Stimulated activated naive CD4-positive, alpha-beta T cell (primary cell): ENCODE measurements at places on chromosomes 1 and 21.

GRCh38 chr1:15687446-15687845 is 3.3 kb downstream of the PLEKHM2 start:
- no peak for DNase-seq

GRCh38 chr1:240987928-240988327 is 369.1 kb downstream of the RGS7 start:
- no peak for DNase-seq

GRCh38 chr1:230519246-230519645 is 93.1 kb upstream of the PGBD5 start:
- no peak for DNase-seq

DNA sequence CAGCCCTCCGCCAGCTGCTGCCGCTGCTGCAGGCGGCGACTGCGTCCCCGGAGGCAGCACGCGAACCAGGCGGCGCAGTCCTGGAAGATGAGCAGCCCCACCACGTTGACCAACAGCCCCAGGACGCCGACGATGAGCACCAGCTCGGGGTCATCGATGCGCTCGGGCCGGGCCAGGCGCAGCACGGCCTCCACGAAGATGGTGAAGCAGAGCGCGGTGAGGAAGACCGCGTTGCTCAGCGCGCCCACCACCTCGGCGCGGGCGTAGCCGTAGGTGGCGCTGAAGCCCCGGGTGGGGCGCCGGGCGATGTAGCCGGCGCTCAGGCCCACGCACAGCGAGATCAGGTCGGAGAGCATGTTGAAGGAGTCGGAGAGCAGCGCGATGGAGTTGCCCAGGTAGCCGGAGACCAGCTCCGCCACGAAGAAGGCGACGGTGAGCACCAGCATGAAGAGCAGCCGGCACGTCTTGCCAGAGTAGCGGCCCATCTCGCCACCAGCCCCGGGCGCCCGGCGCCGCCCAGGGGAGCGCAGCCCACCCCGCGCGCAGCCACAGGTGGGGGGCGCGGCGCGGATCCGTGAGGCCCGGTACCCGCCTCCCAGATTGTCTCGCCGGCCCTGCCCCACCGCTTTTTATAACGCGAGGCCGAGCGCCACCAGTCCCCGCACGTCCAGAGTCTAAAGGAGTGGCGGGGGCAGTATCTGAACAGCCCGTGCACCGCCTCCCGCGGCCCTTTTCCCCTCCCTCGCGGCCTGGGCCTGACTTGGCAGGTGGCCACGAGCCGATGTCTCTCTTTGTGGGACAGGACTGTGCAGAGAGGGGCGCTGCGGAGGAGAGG is at the start of gene SLC30A10:
SLC30A10 (minus strand) TSS at position 602 of the 835 bp plus-strand sequence; CDS start at position 485, 117 bp downstream.
- no peak for DNase-seq

DNA sequence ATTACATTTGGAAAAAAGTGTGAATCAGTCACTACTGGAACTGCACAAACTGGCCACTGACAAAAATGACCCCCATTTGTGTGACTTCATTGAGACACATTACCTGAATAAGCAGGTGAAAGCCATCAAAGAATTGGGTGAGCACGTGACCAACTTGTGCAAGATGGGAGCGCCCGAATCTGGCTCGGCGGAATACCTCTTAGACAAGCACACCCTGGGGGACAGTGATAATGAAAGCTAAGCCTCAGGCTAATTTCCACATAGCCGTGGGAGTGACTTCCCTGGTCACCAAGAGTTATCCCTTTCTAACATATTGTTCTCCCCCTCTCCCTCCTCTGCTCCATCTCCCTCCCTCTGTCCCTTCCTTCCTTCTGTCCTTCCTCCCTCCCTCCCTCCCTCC is 47.7 kb upstream of the RHOU start:
- DNase-seq = no peak

DNA sequence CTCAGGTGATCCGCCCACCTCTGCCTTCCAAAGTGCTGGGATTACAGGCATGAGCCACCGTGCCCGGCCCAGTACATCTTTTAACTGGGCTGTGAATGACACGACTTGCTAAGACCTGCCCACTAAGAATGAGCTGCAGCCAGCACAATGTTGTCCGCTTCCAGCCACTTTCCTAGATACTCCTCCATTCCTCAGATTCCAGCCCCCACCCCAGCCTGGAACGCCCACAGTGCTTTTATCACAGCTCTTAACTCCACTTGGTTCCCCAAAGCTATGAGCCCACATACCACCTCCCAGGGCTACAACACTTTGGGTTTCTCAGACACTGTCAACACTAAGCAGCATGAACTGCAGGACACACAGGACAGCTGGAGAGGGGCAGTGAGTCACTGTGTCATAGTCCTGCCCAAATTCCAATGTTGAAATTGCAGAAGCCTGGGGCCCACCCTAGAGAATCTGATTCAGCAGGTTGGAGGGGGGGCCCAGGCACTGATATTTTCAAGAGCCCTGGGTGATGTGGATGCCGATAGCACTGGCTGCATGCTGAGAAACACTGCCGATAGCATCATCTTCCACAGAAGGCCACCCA is 58.0 kb downstream of the ACBD3 start:
- no peak for DNase-seq

- DNase-seq = no peak
These were observed 4.5 kb upstream of the ERVH48-1 start for GRCh38 chr21:42929969-42930368.

GRCh38 chr1:1758692-1759455 is 19.4 kb downstream of the NADK start:
- no peak for DNase-seq

GRCh38 chr1:38613996-38614395 is 245.6 kb downstream of the RRAGC start:
- no peak for DNase-seq

- DNase-seq = no peak
These were observed 45.1 kb downstream of the FYB2 start for GRCh38 chr1:56774067-56774609.

DNA sequence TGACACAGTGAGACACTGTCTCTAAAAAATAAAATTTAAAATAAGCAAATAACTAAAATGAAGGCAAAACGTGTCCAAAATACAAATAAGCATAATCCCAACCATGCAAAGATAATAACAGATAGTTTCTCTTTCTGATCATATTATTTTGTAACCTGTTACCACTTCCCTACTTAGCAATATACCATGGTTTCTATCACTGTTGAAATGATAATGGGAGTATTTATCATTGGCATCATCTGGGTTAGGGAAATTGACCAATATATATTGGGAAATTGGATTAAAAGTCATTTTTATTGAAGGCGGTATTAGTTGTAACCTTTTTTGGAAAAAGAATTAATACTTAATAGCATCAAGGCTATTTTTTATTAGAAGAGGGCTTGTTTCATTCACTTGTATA is 47.0 kb downstream of the USP25 start:
- no peak for DNase-seq

DNA sequence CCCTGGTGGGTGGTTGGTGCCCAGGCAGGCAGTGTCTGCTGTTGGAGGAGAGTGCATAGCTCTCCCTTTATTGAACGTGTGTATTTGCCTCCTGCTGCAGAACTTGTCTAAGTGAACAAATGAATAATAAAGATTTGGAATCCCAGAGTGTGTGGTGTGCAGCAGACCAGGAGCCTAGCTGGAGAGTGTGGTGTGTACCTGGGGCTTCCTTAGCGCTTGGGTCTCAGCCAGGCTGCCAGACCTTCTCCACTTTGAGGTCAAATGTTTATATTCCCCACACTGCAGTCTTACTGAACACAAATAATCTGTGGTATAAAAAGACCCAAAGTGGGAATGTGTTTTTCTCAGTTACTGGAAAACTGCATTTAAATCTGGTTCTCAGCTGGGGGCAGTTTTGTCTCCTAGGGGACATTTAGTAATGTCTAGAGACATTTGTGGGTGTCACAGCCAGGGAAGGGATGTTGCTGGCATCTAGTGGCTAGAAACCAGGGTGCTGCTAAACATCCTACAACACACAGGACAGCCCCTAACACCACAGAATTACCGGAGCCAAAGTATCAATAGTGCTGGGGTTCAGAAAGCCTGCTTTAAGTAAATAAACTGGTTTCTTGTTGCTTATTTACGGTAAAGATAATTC is 23.6 kb downstream of the SLC37A1 start:
- peak; percentile 13 for DNase-seq

DNA sequence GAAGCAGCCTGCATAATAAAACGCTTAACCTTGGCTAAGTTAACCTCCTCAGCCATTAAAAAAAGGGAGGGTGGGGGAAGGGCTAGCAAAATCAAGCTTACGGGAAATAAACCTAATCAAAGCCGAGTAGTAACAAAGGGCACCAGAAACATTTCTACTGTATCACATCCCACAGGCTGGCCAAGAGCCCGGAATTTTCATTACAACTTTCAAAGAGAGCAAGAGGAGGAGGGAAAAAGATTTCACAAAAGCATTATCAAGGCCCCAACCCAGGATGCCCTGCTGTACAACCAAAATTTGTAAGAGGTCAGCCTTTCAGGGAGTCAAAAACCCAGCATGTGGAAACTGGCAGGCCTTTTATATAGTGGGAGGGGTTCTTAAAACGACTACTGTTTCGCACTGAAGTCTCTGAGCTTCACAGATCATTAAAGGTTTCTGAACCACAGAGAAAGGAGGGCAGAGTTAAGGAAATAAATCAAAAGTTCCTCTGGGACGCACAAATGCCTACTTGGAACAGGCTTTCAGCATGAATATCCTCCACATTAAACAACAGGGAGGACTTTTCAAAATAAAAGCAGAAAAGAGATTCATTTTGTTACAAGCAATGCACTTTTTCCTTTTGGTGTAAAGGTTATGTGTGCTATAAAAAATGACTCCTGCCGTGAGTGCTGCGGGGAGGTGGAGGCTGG is 90.4 kb downstream of the SLC45A1 start:
- no peak for DNase-seq

DNA sequence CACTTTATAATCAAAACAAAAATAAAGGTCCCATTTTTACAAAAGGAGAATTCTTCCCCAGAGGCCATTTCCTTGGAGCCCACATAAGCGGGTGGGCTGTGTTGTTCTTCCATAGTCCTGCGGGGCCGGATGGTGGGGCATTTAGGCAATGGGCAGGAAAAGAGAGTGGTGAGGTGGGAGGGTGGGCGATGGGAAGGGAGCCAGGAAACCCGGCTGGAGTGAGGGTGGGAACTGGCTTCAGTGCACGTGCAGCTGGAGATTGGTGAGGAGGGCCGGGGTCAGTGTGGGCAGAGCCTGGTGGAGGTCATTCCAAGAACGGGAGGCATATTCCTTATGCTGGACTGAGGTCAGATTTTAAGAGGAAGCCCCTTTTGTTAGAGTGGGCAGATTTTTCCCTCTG is 13.6 kb downstream of the NENF start:
- DNase-seq = no peak

DNA sequence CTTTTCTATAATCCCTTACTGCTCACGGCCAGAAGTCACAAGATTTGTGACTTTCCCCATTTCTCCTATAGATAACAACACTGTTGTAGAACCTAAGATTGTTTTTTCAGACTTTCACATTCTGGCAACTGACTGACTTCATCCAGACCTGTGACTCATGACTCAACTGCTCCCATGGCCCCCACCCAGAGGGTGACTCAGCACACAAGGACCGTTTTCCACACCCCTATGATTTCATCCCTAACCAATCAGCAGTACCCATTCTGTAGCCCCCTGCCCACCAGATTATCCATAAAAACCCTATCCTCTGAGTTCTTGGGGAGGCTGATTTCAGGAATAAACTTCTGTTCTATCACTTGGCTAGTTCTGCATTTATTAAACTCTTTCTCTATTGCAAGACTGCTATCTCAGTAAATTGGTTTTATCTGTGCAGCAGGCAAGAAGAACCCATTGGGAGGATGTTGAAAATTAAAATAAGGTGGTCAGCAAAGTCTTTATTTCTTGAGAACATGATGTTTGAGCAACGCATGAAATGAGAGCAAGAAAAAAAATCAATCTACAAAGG is 79.7 kb downstream of the NGF start:
- DNase-seq = no peak

DNA sequence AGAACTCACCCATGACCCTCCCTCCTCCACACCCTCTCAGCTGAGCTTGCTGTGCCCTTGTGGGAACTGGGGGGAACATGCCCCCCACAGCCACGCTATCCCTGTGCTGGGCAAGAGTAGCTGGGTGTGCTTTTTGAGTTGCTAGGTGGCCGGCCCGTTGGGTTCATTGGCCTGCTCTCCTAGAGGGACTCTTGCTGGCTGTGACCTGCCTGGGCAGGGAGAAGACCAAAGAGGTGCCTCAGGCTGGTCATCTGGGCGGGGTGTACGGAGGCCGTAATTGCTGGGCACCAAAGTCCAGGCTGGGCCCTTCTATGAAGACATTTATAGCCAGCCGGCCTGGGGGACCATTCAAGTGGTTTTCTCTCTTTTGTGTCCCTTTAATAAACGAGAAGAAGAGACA is 138.3 kb upstream of the ZBTB40 start:
- no peak for DNase-seq

- DNase-seq = no peak
These were observed 9.7 kb downstream of the SOAT1 start for GRCh38 chr1:179303200-179303785.

GRCh38 chr1:178513278-178513983 is 522 bp downstream of the TEX35 start:
- no peak for DNase-seq
